Cardiac ventricle fibroblast (primary cell): ENCODE measurements at places on chromosomes 7 and 10. TPM values are rescaled to one million over a fixed set of nuclear protein-coding genes. Genes with fewer than 3 reads are reported as not detected.

NPFFR1 gene
- not detected in 2 replicates for total RNA-seq

PLEKHS1 gene
- total RNA-seq: not detected in 2 replicates

RRP12 gene
- total RNA-seq: 13.1 and 23.2 TPM in 2 replicates

FRMPD2 gene
- total RNA-seq: not detected in 2 replicates

COBL gene
- 0.06 TPM in 1 of 2 replicates, not detected in the other for total RNA-seq

CYP2E1 gene
- total RNA-seq: 0.64 and 2.2 TPM in 2 replicates

MEIG1 gene
- total RNA-seq: not detected in 2 replicates

ZNF775 gene
- total RNA-seq: 3.2 and 6.6 TPM in 2 replicates

TUBAL3 gene
- not detected in 2 replicates for total RNA-seq

MEST gene
- total RNA-seq: 56.7 and 65.4 TPM in 2 replicates

FBXL13 gene
- total RNA-seq: 1.00 and 4.4 TPM in 2 replicates

ASAH2B gene
- total RNA-seq: 2.2 and 6.6 TPM in 2 replicates

CLEC5A gene
- not detected in 2 replicates for total RNA-seq

TMEM184A gene
- total RNA-seq: not detected in 2 replicates

TTYH3 gene
- total RNA-seq: 46.9 and 50.0 TPM in 2 replicates

PNLIP gene
- total RNA-seq: not detected in 2 replicates

CPVL gene
- total RNA-seq: 6.1 and 6.7 TPM in 2 replicates

RET gene
- 0.19 and 0.39 TPM in 2 replicates for total RNA-seq

CEP55 gene
- total RNA-seq: 2.2 and 3.8 TPM in 2 replicates

ZSWIM8 gene
- 57.7 and 62.0 TPM in 2 replicates for total RNA-seq

STEAP1 gene
- 102 and 123 TPM in 2 replicates for total RNA-seq

CH25H gene
- 0.69 TPM in 1 of 2 replicates, not detected in the other for total RNA-seq

SPAM1 gene
- total RNA-seq: not detected in 2 replicates

SUGCT gene
- total RNA-seq: 2.5 and 4.3 TPM in 2 replicates

TMEM273 gene
- total RNA-seq: 0.12 TPM in 1 of 2 replicates, not detected in the other

EGFR gene
- total RNA-seq: 40.8 and 46.0 TPM in 2 replicates

HOXA13 gene
- not detected in 2 replicates for total RNA-seq

FAM171A1 gene
- total RNA-seq: 21.0 and 23.4 TPM in 2 replicates

TWNK gene
- total RNA-seq: 7.0 and 9.9 TPM in 2 replicates

CYP3A7 gene
- not detected in 2 replicates for total RNA-seq

PRKRIP1 gene
- total RNA-seq: 9.4 and 15.3 TPM in 2 replicates

URGCP gene
- total RNA-seq: 14.0 and 19.8 TPM in 2 replicates

NODAL gene
- total RNA-seq: not detected in 2 replicates

STRIP2 gene
- 0.87 and 0.88 TPM in 2 replicates for total RNA-seq

HEPACAM2 gene
- not detected in 2 replicates for total RNA-seq

CDHR3 gene
- total RNA-seq: 1.6 and 3.6 TPM in 2 replicates

WNT8B gene
- total RNA-seq: not detected in 2 replicates

HPS1 gene
- 41.1 and 42.9 TPM in 2 replicates for total RNA-seq

UBTD1 gene
- total RNA-seq: 48.3 and 48.9 TPM in 2 replicates

GALNT11 gene
- 38.6 and 44.6 TPM in 2 replicates for total RNA-seq
